ENCODE measurements at places on chromosomes 3 and 15.

DNA sequence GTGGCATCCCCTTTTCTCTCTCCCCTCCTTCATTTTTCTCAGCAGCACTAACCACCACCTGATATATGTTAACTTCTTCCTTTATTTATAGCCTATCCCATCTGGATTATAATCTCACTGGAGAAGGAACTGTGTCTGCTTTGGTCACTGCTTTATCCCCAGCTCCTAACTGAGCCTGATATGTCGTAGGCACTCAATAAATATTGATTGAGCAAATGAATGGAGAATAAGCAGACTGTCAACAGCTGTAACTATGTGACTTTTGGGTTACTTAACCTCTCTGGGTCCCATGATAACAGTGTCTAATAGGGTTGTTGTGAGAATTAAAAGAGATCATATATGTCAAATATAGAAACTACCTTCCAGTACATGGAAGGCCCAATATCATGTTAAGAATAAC is 127.9 kb downstream of the MECOM start:
- DNase-seq, result no peak

- no peak for DNase-seq
Observed at GRCh38 chr3:154011036-154011435, 110.2 kb upstream of the ARHGEF26 start.

DNA sequence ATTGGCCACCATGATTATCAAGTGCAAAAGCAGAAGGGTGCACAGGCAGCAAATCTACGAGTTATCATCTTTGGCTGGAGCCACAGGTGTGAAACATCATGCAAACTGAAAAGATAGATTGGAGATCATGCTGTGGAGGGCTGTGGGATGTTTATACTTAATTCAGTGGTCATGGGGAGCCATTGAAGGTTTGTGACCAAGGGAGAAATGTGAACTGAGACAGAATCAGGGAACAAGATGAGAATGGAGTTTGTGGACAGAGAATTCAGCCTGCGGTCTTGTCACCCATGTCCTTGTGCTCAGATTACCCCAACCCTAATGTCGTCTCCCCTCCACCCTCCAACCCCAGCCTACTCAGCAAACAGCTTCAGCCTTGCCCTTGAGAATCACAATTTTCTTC is 62.9 kb upstream of the ACAN start:
- DNase-seq, result no peak

- DNase-seq, result no peak
Observed at GRCh38 chr15:39209548-39210211, 371.2 kb upstream of the THBS1 start.

- DNase-seq, result no peak
Observed at GRCh38 chr15:75416584-75416983, 34.9 kb downstream of the SIN3A start.

DNA sequence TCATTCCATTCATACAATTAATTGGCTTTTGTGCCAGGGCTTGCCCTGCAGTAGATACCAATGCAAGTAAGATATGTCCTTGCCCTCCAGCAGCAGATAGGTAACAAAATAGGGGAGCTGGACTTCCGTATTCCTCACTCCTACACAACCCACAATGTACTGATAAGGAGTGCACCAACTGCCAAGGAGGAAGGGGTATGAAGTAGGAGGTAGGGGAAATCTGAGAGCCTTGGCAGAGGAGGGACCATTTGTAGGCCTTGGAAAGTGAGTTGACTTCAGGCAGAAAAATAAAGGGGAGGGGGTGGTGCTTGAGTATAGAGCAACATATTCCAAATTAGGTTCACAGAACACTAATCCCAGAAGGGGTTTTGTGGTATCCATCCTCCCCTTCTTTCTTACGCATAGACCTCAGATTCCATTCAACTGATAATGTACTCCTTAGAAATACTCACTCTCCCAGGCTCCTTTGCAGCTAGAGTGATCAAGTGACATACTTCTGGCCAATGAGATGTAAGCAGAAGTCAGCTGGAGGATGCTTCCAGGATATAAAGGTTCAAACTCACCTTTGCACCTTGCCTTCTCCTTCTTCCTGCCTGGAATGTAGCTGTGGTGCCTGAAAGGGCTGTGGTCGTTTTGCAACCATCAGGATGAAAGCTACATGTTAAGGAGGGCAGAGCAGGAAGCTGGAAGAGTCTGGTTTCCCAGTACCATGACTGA is 127.1 kb upstream of the SMAD3 start:
- DNase-seq, result no peak

GRCh38 chr3:108407886-108408285 is 102.5 kb downstream of the MYH15 start:
- DNase-seq, result no peak

DNA sequence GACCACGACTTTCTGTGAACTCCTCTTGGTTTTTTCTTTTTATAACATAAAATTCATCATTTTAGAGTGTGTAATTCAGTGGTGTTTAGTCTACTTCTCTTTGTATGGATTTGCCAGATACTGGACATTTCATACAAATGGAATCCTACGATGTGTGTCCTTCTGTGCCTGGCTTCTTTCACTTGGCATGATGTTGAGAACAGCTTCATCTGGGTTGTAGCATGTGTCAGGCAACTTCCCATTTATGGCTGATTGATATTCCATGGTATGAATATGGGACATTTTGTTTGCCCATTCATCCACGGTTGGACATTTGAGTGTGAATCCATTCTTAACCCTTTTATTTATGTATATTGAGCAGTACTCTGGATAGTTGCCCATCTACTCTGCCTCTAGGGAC is 82.7 kb upstream of the KLF13 start:
- no peak for DNase-seq

- no peak for DNase-seq
Observed at GRCh38 chr3:29345516-29346300, 64.8 kb downstream of the RBMS3 start.

All from IMR-90 (cell line).